Stimulated activated naive B cell treated with anti-CD40 and anti-IgM and Interleukin-4, amounts not matched to agents 10 μg/mL and 1 μg/mL and 100 μg/mL, for 72 hours (primary cell): ENCODE measurements at places on chromosomes 11 and 22.

- no peak for DNase-seq
These were observed 2.2 kb downstream of the PAK1 start for GRCh38 chr11:77471558-77472193.

DNA sequence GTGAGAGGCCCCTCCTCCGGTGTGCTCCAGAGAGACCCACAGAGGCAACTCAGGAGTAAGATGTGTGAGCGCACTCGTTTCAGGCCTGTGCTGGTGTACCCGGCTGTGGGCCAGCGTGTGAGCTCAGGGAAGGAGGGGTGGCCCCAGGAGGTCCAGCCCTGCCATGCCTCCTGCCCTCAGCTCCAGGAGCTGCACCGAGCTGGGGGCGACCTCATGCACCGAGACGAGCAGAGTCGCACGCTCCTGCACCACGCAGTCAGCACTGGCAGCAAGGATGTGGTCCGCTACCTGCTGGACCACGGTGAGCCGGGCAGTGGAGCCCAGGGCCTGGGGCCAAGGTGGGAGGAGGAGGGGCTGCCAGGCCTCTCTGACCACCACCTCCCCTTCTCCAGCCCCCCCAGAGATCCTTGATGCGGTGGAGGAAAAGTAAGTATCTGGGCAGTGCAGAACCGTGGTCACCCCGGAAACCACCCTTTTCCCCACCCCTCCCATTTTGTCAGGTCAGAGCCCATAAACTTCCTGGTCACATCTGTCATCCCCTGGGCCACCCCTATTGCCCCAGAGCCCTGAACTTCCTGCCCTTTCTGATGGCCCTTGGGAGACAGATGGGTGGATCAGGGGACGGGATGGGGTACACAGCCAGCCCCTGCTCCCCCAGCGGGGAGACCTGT lies 2.5 kb upstream of the MDK start:
- DNase-seq: no peak

- no peak for DNase-seq
These were observed 32.5 kb downstream of the NOX4 start for GRCh38 chr11:89458716-89459115.

GRCh38 chr11:26228778-26229177 lies 103.2 kb upstream of the ANO3 start:
- DNase-seq: no peak

GRCh38 chr11:59753650-59754493 lies 1.3 kb upstream of the STX3 start:
- peak; percentile 66 for DNase-seq

DNA sequence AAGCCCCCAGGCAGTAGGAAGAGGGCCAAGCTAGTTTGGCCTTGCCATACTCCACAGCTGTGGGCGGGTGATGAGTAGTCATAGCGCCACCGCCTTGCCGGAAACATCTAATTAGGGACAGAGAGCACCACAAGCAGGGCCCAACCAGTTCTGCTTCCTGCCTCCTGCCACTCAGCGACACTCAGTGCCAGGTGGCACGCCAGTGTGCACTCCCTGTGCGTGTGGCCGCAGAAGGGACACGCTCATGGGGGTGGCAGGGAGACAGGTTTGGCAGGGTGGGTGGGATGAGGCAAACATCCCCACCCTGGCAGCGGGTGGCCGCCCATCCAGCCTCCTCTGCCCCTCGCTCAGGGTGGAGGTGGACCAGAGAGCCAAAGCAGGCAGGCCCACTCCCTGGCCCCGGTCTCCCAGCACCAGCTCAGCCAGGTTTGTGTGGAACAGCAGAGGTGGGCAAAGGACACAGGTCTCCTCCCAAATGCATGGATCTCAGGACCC lies 4.9 kb downstream of the OVOL1 start:
- DNase-seq: peak; percentile 72

- no peak for DNase-seq
These were observed 50.1 kb downstream of the CHST1 start for GRCh38 chr11:45615182-45615792.

- DNase-seq: no peak
These were observed 29.5 kb upstream of the FTH1 start for GRCh38 chr11:61996933-61997332.

DNA sequence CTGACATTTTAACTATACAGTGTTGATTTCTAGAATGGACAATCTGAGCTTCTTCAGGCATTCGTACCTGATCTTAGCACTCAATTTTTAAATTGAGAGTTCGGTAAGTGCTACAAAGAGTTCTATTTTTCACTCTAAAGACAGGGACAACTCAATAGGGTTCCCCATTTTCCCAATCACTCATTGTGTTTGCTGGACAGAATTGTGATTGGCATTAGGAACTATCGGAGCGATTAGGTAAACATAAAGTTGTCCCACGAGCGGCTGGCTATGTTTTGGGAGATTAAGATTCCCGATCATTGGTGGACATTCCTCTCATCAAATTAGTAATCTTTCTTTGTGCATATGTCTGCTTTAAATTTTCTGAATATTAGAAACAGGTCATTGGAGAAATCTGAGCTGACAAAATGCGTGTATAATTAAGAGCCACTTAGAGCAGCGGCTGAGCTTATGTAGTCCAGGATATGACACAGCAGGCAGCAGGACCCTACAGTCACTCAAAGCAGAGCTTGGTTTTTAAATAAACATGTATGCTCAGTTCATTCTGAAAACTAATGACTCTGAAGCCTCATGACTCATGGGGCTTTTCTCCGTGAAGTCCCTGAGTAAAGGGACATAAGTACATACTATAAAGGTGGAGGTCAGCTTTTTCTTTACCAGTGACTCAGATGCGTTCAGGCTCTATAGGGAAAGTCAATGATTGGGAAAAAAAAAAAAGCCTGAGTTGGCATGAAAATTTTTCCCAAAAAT lies 109.4 kb downstream of the GRIA4 start:
- no peak for DNase-seq

DNA sequence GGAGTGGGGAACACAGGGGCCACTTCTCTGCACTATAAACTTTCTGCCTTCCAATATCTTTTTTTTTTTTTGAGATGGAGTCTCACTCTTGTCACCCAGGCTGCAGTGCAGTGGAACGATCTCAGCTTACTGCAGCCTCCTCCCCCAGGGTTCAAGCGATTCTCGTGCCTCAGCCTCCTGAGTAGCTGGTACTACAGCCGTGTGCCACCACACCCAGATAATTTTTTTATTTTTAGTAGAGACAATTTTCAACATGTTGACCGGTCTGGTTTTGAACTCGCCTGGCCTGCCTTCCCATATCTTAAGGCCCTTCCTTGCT lies 1.7 kb downstream of the SLC3A2 start:
- DNase-seq: no peak

- DNase-seq: no peak
These were observed 150.9 kb downstream of the SNX19 start for GRCh38 chr11:130765406-130765805.

GRCh38 chr22:46025225-46025972 lies 48.4 kb upstream of the WNT7B start:
- DNase-seq: no peak

DNA sequence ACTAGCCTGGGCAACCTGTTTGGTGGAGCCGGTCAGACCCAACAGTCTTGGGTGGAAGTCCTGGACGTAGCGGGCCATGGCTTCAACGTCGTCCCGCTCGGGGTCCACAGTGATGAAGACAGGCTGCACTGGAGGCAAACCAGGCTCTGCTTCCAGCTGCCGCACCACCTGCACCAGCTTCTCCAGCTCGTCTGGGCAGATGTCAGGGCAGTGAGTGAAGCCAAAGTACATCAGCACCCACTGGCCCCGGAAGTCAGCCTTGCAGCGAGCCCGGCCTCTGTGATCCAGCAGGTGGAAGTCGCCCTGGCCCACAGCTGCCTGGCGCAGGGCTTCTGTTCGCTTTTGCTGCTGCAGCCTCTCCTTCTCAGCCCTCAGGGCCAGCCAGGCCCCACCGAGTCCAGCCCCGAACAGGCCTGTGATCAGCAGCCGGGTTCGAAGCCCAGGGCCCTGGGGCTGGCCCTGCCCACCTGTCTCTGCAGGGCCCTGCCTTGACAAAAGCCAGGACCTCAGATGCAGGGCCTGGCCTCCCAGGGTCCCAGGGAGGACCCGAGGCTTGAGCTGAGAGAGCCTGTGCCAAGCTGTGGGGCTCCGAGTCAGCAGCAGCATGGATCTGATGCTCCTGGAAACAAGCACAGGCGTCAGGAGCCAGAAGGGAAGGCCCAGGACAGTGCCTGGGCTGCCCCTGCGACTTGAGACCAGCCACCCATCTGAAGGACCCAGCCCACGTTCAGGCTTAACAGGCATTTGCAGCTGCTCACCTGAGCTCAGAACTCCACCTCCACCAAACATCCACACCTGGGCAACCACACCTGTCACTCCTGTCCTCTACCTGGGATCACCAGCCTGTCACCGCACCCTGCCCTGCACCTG lies 1.4 kb downstream of the SCO2 start:
- no peak for DNase-seq

DNA sequence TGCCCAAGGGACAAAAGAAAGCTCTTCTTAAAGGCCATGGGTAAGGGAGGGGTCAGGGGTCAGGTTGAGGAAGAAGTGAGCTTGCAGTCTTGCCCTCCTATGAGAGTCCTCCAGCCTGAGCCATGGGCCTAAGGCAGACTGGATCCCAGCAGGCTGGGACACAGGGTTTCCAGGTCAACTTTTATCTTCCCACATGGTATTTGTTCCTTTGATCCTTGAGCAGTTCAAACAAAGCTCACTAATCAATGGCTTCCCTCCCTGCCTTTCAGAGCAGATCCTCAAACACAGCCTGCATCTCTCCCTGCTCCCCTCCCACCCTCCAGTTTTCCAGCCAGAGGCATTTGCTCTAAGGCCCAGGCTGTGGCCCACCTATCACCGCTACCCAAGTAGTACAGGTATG lies 589.3 kb downstream of the INSC start:
- no peak for DNase-seq

DNA sequence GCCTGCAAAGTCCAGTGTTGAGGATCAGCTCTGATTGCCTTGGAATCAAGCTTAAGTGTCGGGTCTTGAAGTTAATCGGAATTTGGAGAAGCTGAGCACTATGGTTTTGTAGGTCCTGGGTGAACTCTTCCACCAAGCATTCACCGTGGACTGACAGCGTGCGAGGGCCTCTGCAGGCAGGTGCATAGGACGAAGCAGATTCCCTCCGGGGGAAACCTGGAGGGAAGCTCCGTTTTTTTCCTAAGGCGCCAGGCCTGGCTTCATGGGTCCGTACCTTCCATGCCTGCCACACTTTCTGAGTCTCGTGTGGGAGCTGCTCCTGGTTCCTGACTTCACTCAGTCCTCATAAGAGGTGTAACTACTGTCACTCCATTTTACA lies 170.1 kb downstream of the CRYBB2 start:
- no peak for DNase-seq

GRCh38 chr22:45248832-45249561 lies 8.3 kb upstream of the KIAA0930 start:
- DNase-seq: no peak

- no peak for DNase-seq
These were observed 3.4 kb upstream of the POU2AF1 start for GRCh38 chr11:111382451-111382850.

DNA sequence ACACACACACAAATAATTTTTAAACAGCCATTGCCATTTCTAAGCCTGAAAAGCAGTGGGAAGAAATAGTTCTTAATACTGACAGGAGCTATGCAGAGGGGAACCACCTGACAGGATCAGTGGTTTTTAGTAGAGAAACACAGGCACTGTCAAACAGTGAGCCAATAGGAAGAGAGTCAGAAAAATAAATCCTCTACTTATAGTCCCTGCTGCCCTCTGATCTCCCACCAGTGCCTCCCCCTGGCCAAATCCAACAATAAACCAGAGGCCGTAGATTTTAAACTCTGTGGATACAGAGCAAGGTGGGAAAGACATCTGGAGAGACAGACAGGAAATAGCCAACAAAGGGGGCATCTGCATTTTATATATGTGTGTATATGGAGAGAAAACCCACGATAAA lies 7.9 kb upstream of the OR56B4 start:
- DNase-seq: no peak

DNA sequence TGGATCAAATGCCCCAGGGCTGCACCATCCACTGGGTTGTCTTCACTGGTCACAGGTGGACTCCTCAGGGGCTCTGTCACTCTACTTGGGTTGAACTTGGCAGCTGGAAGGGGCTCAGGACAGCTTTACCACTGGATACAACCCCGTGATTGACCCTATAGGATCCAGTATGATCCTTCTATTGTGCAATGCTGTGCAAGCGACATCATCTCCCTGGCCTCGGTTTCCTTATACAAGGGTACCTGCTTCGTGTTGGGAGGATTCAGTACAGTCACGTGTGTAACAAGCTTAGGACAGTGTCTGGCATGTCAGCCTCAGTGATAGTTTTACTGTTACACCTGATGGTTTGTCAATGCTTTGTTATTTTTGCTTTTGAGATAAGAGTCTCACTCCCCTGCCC lies 20.5 kb upstream of the MIEF1 start:
- DNase-seq: no peak

GRCh38 chr22:38187413-38188212 lies 6.0 kb upstream of the PLA2G6 start:
- DNase-seq: no peak

DNA sequence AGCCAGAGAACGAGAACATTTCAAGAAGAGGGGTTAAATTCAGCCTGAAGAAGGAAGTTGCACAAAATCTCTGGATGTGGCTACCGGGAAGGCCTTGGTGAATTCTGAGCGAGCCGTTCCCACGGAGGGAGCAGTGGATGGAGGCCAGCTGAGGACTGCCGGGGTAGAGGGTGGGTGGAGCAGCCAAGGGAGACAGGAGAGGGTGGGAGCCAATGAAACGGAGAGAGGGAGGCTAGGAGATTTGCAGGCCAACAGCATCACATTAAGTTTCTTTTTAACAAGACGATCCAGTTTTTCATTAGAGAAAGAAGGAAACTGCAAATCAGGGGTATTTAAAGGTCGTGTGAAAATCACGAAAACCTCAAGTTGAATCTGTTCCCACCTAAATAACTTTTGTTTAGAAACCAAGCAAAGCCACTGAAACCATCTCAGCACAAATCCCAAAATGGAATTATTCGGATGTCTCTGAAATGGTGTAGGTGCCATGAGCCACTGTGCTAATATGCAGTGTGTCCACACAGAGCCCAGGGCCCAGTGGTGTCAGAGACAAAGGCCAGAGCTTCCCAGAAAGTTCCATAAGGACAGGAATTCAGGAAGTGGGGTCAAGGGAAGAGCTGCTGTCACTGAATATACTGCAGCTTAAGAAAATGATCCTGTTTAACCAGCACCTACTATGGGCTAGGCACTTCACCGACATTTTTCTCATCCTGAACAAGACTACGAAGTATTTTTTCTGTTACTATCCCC lies 59.7 kb upstream of the SLC35C1 start:
- DNase-seq: no peak

DNA sequence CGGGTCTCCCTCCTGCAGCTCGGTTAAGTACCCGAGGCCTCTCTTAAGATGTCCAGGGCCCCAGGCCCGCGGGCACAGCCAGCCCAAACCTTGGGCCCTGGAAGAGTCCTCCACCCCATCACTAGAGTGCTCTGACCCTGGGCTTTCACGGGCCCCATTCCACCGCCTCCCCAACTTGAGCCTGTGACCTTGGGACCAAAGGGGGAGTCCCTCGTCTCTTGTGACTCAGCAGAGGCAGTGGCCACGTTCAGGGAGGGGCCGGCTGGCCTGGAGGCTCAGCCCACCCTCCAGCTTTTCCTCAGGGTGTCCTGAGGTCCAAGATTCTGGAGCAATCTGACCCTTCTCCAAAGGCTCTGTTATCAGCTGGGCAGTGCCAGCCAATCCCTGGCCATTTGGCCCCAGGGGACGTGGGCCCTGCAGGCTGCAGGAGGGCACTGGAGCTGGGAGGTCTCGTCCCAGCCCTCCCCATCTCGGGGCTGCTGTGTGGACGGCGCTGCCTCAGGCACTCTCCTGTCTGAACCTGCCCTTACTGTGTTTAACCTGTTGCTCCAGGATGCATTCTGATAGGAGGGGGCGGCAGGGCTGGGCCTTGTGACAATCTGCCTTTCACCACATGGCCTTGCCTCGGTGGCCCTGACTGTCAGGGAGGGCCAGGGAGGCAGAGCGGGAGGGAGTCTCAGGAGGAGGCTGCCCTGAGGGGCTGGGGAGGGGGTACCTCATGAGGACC lies 25.0 kb downstream of the FADS3 start:
- no peak for DNase-seq
